Effector memory CD4-positive, alpha-beta T cell (primary cell): ENCODE measurements at places on chromosomes 12 and 14.

- H3K27ac ChIP-seq, result no peak overlapping the region
- H3K4me1 ChIP-seq, result no peaks in the 10 kb centered on the region
- no peak overlapping the region for H3K4me3 ChIP-seq
- no peak for DNase-seq
- H3K36me3 ChIP-seq, result no peaks in the 10 kb centered on the region
These were observed 223.3 kb downstream of the CCDC91 start for GRCh38 chr12:28413460-28414109.

GRCh38 chr12:13816394-13816793, 165.0 kb downstream of the GRIN2B start:
- no peaks in the 10 kb centered on the region for H3K36me3 ChIP-seq
- H3K4me3 ChIP-seq, result no peak overlapping the region
- no peak overlapping the region for H3K27ac ChIP-seq
- H3K27me3 ChIP-seq, result no peaks in the 10 kb centered on the region
- H3K4me1 ChIP-seq, result no peaks in the 10 kb centered on the region

- no peak overlapping the region for H3K27ac ChIP-seq
- H3K4me3 ChIP-seq, result no peak overlapping the region
- no peak for DNase-seq
These were observed 339.7 kb upstream of the FLRT2 start for GRCh38 chr14:85190251-85190650.

DNA sequence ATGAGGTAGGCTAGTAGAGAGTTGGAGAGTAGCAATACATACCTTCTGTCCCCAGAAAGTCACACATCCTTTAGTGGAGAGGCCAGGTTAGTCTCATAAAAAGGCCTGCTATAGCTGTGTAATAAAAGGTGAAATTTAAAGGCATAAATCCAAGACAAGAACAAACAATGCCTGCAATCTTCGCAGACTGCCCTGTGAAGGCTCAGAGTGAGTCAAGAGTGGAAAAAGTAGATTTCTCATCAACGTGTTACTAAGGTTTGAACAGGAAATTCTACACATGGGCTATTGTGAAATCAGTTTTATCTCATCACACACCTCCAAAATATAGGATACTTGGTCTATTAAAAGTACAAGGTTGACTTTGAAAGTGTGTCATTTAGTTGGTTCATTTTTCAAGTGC, at the start of gene KLRC1:
TSS of gene KLRC1 (minus strand) at position 222 of the 400 bp plus-strand sequence. CDS start 2,221 bp downstream, outside the sequence.
- no peak within 1 kb of the TSS for H3K27ac ChIP-seq
- DNase-seq, result no peak
- H3K4me3 ChIP-seq, result no peak within 1 kb of the TSS
- no peaks in the 10 kb centered on the region for H3K27me3 ChIP-seq
- no peaks in the 10 kb centered on the region for H3K4me1 ChIP-seq
- no peaks in the 10 kb centered on the region for H3K36me3 ChIP-seq

- peak overlapping the region; percentile 50 for H3K27ac ChIP-seq
- H3K36me3 ChIP-seq, result no peaks in the 10 kb centered on the region
- DNase-seq, result no peak
These were observed 412.4 kb downstream of the PCNX1 start for GRCh38 chr14:71319666-71320065.
